ENCODE measurements at places on chromosomes 5 and 9. TPM values are rescaled to one million over a fixed set of nuclear protein-coding genes. Genes with fewer than 3 reads are reported as not detected.
A peak's percentile ranks its signal among the peaks of the same experiment; 100 is the strongest.

- no peaks in the 10 kb centered on the region for H3K36me3 ChIP-seq
- H3K27me3 ChIP-seq: peaks cover 12% of the 10 kb centered on the region
- no peak for DNase-seq
- H3K27ac ChIP-seq: no peak overlapping the region
Observed at GRCh38 chr9:126295936-126296600, 30.6 kb upstream of the MVB12B start.

GRCh38 chr9:18477121-18477660, 3.2 kb downstream of the ADAMTSL1 start:
- H3K4me1 ChIP-seq: no peaks in the 10 kb centered on the region
- no peak overlapping the region for H3K4me3 ChIP-seq
- H3K27ac ChIP-seq: no peak overlapping the region
- no peak for DNase-seq

DNA sequence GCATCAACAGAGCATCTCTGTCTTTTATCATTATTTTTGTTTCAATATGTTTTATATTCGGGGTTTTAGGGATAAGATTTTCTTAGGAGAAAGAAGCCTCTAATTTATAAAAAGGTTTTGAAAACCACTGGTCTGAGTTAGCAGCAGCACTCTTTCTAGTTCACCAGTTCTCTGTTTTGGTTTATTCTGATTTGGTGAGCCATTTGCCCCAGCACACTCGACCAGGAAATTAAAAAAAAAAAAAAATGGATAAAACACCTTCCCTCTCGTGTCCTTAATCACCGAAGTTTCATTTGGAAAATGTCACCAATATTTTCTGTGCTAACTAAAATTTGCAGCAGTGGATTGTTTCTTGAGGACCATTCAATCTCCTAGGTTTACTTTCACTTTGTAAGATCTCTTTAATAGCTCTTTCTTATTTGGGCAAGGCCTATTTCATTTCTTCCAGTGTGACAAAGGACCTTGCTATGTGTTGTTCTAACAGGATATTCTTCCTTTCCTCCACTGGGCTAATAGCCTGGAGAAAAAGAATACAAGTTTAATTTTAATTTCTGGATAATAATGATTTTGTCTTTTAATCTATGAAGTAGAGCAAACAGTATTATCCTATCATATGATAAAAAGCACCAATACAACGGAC, 57.8 kb upstream of the ANXA1 start:
- DNase-seq: no peak
- no peak overlapping the region for H3K27ac ChIP-seq
- no peaks in the 10 kb centered on the region for H3K4me1 ChIP-seq
- no peak overlapping the region for H3K4me3 ChIP-seq
- H3K27me3 ChIP-seq: no peaks in the 10 kb centered on the region

DNA sequence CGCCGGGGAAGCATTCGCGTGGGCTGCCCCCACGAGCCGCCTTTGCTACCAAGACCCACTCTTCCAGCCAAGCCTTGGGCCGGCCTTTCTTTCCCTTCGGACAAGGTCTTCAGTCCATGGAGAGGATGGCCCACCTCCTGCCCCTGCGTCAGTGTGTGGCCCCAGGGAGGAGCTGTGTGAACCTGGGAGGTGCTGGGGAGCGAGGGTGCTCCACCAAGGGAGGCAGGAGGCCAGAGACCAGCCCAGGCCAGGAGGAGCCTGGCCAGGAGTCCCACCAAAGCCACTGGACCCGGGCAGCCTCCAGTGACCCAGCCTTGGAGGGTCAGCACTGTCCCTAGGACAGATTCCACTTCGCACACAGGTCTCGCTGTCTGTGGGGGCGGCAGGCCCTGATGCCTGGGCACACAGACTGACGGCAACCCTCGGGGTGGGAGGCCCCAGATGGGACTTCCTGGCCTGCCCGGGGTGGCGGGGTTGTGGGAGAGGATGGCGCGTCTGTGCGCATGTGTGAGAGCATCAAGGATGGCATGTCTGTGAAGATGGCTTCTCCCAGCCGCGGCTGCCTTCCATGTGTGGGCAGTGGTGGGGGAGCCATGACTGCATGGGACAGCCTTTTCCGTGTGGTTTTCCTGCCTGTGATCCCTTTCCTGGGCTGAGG, 113.3 kb upstream of the LPCAT1 start:
- H3K27ac ChIP-seq: no peak overlapping the region
- H3K4me1 ChIP-seq: no peaks in the 10 kb centered on the region
- no peaks in the 10 kb centered on the region for H3K36me3 ChIP-seq

- no peaks in the 10 kb centered on the region for H3K27me3 ChIP-seq
- no peaks in the 10 kb centered on the region for H3K36me3 ChIP-seq
- DNase-seq: no peak
- peak overlapping the region; percentile 92 for H3K27ac ChIP-seq
- peaks cover 78% of the 10 kb centered on the region for H3K4me1 ChIP-seq
Observed at GRCh38 chr9:121745396-121745695, 93.9 kb downstream of the DAB2IP start.

DNA sequence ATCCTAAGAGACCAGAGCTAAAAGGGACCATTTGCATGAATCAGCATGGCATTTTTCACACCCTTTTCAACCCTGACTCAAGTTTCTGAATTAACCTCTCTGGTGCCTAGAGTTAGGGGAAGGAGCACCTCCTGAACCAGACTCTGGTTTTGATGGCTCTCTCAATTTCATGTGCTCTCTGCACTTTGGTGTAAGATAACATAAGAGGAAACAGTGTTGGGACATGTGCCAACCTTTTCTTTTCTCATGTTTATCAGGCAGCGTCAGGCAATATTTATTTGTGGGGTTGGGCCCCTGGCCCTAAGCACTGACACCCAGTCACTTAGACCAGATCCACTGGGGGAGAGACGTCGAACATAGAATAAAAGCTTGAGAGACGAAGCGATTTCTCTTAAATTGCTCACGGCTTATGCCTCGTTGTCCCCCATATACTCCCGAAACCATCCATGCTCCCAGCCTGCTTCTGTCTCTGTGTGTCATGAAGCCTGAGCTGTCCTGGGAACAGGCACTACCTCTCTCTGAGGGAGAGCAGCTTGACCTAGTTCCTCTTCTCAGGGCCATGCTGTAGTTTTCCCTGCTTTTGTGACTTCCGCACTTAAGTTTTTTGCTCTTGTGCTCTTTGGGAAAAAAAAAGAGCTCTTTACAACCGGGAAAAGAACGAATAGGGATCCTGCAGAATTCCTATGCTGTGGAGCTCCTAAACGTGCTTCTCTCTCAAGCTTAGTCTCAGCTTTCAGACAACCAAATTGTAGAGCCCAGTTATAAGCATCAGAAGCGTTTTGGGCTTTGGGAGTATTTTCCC, 195.7 kb downstream of the NR3C1 start:
- no peaks in the 10 kb centered on the region for H3K4me1 ChIP-seq
- DNase-seq: no peak
- H3K27me3 ChIP-seq: no peaks in the 10 kb centered on the region
- no peaks in the 10 kb centered on the region for H3K36me3 ChIP-seq
- peak overlapping the region; percentile 36 for H3K27ac ChIP-seq

DNA sequence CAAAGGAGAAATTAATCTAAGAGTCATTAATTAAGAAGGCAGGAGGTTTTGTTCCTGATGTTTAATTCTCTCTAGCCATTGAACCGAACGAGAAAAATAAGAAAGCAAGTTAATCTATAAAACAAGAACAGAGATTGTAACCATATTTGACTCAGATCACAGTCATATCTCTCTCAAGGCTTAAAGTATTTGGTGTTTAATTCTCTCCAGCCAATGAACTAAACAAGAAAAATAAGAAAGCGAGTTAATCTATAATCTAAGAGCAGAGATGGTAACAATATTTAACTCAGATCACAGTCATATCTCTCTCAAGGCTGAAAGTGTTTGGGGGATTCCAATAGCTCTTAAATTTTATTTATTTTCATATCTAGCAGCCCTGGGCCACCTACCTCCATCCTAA, 74.4 kb upstream of the SHISAL2B start:
- H3K36me3 ChIP-seq: no peaks in the 10 kb centered on the region
- H3K27me3 ChIP-seq: no peaks in the 10 kb centered on the region
- no peak overlapping the region for H3K4me3 ChIP-seq
- no peak for DNase-seq

DNA sequence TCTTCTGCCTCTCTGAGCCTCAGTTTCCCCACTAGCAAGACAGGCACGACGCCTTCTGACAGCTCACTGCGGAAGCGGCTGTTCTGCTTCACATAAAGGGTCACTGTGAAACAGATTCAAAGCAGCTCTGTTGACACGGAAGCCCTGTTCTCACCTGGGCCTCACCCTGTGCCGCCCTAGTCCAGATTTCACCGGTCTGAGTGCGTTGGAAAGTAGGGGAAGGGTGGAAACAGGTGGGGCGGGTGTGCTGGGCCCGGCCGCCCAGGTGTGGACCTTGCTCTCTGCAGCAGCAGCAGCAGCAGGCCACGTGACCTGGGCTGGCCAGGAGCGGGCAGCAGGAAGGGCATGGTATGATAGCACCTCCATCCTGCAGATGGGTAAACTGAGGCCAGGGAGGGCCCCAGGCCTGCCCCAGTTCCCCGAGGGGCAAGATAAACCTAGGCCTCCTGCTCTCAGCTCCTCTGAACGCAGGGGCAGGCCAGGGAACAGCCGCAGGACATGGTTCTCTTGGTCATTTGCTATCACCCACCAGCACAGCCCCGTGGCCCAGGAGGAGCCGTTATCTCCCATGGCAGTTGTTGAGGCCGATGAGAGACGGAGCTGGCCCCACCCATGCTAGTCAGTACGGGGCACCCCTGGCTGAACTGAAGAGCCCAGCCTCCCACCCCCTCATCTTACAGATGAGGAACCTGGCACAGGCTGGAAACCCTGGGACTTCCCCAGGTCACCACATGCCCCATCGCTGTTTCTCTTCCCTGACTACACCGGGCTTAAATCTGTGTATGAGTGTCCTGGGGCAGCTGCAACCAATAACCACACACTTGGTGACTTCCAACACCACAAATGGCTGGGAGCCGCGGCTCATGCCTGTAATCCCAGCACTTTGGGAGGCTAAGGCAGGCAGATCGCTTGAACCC, 12.1 kb downstream of the PTGES2 start:
- peak; percentile 93 for DNase-seq
- H3K27ac ChIP-seq: peak overlapping the region; percentile 95
- H3K4me1 ChIP-seq: peaks cover 31% of the 10 kb centered on the region
- no peak overlapping the region for H3K4me3 ChIP-seq
- H3K36me3 ChIP-seq: no peaks in the 10 kb centered on the region

GRCh38 chr5:142970440-142971030, 200.4 kb downstream of the ARHGAP26 start:
- no peak overlapping the region for H3K4me3 ChIP-seq
- no peaks in the 10 kb centered on the region for H3K4me1 ChIP-seq
- H3K27ac ChIP-seq: no peak overlapping the region
- H3K36me3 ChIP-seq: no peaks in the 10 kb centered on the region
- no peaks in the 10 kb centered on the region for H3K27me3 ChIP-seq
- DNase-seq: no peak

- DNase-seq: no peak
- H3K4me1 ChIP-seq: peaks cover 84% of the 10 kb centered on the region
- H3K4me3 ChIP-seq: no peak overlapping the region
- H3K36me3 ChIP-seq: no peaks in the 10 kb centered on the region
- peak overlapping the region; percentile 37 for H3K27ac ChIP-seq
Observed at GRCh38 chr9:99109522-99109921, 4.6 kb downstream of the TGFBR1 start.

GRCh38 chr9:75488719-75489110, 400.4 kb downstream of the OSTF1 start:
- H3K36me3 ChIP-seq: no peaks in the 10 kb centered on the region
- no peak overlapping the region for H3K27ac ChIP-seq
- no peaks in the 10 kb centered on the region for H3K4me1 ChIP-seq
- H3K27me3 ChIP-seq: no peaks in the 10 kb centered on the region
- H3K4me3 ChIP-seq: no peak overlapping the region
- no peak for DNase-seq

DNA sequence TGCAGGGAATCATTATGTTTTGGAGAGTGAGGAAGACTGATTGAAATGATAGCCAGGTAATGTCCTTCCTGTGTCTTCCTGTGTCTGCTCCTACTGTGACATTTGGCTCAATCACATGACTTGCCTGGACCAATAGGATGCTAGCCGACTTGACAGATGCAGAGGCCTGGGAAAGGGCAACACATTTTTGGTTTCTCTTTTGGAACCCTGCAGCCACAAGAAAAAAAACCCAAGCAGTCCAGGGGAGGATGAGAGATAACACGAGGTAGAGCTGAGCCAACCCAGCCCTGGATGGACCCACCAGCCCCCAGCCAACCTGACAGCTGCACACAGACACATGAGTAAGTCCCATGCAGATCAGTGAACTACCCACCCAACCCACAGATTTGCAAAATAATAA, 256.1 kb upstream of the SMARCA2 start:
- no peak overlapping the region for H3K4me3 ChIP-seq
- no peaks in the 10 kb centered on the region for H3K27me3 ChIP-seq
- H3K4me1 ChIP-seq: no peaks in the 10 kb centered on the region
- no peaks in the 10 kb centered on the region for H3K36me3 ChIP-seq

- DNase-seq: peak; percentile 14
- no peak overlapping the region for H3K27ac ChIP-seq
- H3K36me3 ChIP-seq: no peaks in the 10 kb centered on the region
- H3K27me3 ChIP-seq: peaks cover 48% of the 10 kb centered on the region
Observed at GRCh38 chr9:899440-900184, 58.1 kb downstream of the DMRT1 start.

- peak overlapping the region; percentile 88 for H3K27ac ChIP-seq
- peaks cover 4% of the 10 kb centered on the region for H3K4me1 ChIP-seq
- H3K36me3 ChIP-seq: no peaks in the 10 kb centered on the region
- DNase-seq: peak; percentile 90
Observed at GRCh38 chr5:140710899-140711552, 10.8 kb downstream of the ZMAT2 start.

GRCh38 chr5:65043843-65044359, 275.2 kb downstream of the CWC27 start:
- no peak overlapping the region for H3K4me3 ChIP-seq
- no peaks in the 10 kb centered on the region for H3K27me3 ChIP-seq
- no peaks in the 10 kb centered on the region for H3K4me1 ChIP-seq
- DNase-seq: no peak
- no peaks in the 10 kb centered on the region for H3K36me3 ChIP-seq

- no peaks in the 10 kb centered on the region for H3K4me1 ChIP-seq
- DNase-seq: no peak
- H3K27me3 ChIP-seq: no peaks in the 10 kb centered on the region
- no peak overlapping the region for H3K4me3 ChIP-seq
- no peaks in the 10 kb centered on the region for H3K36me3 ChIP-seq
Observed at GRCh38 chr9:99349870-99350269, 127.8 kb downstream of the SEC61B start.

- H3K27me3 ChIP-seq: no peaks in the 10 kb centered on the region
- H3K4me3 ChIP-seq: no peak overlapping the region
- H3K36me3 ChIP-seq: no peaks in the 10 kb centered on the region
- H3K4me1 ChIP-seq: peaks cover 9% of the 10 kb centered on the region
- H3K27ac ChIP-seq: no peak overlapping the region
Observed at GRCh38 chr5:151751091-151751490, 7.3 kb downstream of the ATOX1 start.

MYMK gene
- not detected for total RNA-seq

SHOC1 gene
- not detected for total RNA-seq

FIBCD1 gene
- total RNA-seq: not detected

SH3GL2 gene
- total RNA-seq: 0.20 TPM

CCL19 gene
- not detected for total RNA-seq

PCDH12 gene
- total RNA-seq: not detected
